ENCODE measurements at places on chromosomes 12 and 14.

DNA sequence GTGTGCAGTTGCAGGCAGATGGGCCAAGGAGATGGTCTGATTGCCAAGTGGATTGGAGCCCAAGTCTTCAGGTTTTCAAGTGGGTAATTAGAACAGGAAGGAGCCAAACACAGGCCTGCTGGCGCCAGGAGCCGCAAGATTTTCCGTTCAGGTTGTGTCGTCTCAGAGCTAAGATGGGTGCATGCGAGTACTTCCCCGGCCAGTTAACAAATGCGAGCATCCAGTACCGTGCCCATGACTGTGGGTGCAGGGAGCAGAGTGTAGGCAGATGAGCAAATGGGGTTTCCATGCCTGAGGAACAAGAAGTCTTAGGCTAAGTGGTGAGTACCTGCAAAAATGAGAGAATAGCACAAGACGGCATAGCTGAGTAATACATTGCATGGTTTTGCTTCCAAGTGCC lies 90.5 kb downstream of the CHST11 start:
- no peak for DNase-seq

DNA sequence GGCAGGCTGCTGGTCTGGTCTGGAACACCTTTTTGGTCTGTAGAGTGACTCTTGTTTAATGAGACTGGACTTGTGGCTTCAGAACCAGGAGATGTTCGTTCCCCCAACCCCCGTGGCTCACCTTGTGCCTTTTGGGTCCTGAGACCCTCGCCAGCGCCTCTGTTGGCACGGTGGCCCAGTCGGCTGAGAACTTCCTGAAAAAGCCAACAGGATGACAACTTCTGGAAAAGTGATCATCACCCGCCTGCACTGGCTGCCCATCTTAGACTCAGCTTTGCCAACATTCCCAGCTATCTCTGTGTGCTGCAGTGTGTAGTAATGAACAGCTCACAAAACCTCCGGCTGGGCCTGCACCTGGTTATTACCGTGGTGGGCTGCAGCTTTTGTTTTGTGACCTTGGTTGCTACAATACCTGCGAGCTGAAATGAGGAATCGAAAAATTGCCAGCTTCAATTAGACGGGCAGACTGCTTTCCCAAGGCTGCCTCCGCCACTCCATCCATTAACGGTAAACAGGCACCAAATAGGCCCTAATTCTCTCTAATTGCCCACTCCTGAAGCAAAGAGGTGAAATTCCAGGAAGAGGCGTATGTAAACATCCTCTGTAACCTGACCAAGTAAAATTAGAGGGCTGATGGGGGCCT lies 16.0 kb downstream of the MEG3 start:
- no peak for DNase-seq

GRCh38 chr12:105294886-105295479 lies 35.5 kb upstream of the C12orf75 start:
- DNase-seq, result no peak

GRCh38 chr14:104567141-104567956 lies 12.2 kb upstream of the C14orf180 start:
- DNase-seq, result no peak

GRCh38 chr14:29668201-29668600 lies 259.4 kb downstream of the PRKD1 start:
- no peak for DNase-seq

- DNase-seq, result no peak
Observed at GRCh38 chr14:98949051-98949450, 322.9 kb downstream of the BCL11B start.

DNA sequence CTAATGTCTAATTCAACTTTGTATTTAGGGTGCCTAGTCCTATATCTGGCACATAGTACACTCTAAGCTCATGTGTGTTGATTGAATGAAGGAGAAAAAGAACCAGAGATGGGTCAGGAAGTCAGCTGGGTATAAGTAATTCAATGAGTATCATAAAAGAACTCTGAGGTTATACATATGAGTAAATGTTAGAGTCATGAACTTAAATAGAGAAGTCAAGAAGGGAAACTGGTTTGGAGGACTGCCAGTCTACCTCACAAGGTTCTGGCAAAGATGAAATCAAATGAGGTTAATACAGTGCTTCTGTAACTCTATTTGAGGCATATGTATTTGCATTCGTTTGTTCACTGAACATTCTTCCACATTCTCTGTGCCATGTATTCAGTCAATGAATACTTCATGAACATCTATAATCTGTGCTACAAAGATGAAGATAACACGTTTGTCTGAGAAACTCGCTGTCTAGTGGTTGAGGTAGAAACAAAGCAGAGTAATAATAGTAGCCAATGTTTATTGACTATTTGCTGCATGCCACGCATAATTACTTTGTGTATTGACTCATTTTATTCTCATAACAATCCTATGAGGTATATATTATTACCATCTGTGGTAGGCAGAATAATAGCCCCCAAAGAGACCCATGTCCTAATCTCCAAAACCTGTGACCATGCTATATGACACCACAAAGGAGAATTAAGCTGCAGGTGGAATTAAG lies 88.9 kb downstream of the PTGER2 start:
- peak; percentile 76 for DNase-seq

GRCh38 chr12:120639771-120640721 lies at the start of gene CABP1:
TSS of gene CABP1 (plus strand) at chr12:120640626. CDS start at chr12:120640686, 60 bp downstream.
- DNase-seq, result no peak

GRCh38 chr12:110530511-110530910 lies 28.4 kb downstream of the RAD9B start:
- DNase-seq, result no peak

GRCh38 chr12:108505129-108505528 lies 9.9 kb upstream of the FICD start:
- DNase-seq, result no peak

GRCh38 chr12:89350630-89351488 lies 1.4 kb downstream of the DUSP6 start:
- DNase-seq, result peak; percentile 34

DNA sequence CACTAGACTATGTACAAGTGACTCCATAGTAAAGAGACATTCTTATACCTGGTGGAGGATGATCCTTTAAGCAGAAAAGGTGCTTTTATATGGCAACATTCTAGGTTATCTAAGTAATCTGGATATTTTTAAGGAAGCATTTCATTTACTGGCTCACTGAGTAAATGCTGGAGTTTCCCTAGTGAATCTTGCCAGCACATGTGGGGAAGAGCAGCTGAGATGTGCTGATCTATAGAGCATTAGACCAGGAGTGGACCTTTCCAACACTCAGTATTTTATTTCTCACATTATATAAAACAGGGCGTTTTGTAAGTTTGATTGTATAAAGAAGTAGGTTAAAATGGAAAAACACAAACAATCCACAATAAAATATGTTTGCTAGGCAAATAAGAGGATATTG lies 478.5 kb downstream of the ATP23 start:
- no peak for DNase-seq

- no peak for DNase-seq
Observed at GRCh38 chr12:25752710-25753309, 199.7 kb upstream of the LMNTD1 start.

All from suppressor macrophage (primary cell).